ENCODE measurements at places on chromosomes 2 and 18.
A peak's percentile ranks its signal among the peaks of the same experiment; 100 is the strongest.

DNA sequence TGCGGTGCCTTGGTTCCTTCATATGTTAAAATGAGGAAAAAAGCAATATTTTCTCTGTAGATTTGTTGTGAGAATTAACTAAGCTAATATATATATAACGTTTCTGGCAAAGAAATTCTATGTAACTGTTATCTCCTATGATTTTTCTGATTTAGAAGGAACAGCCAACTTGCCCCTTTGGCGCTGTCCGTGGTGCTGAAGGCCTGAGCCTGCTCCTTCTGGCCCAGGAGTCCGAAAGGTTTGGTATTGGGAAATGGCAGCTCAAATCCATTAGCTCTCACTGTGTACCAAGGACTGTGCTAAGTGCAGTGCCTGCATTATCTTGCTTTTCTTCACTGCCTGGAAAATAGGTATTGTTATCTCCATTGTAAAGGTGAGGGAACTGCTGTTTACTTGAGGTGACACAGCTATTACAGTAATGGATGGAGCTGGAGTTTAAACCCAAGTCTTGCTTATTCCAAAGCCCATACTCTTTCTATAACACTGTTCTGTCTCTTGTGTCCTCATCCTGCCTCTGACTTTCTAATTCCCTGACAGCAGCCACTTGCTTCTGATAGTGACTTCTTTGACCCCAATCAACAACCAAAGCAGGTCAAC is 52.2 kb downstream of the C1QL2 start:
- peak; percentile 3 for DNase-seq

GRCh38 chr2:156023229-156023869 is 309.2 kb downstream of the NR4A2 start:
- no peak for DNase-seq

- DNase-seq = no peak
Observed at GRCh38 chr2:191691898-191692297, 14.0 kb downstream of the NABP1 start.

DNA sequence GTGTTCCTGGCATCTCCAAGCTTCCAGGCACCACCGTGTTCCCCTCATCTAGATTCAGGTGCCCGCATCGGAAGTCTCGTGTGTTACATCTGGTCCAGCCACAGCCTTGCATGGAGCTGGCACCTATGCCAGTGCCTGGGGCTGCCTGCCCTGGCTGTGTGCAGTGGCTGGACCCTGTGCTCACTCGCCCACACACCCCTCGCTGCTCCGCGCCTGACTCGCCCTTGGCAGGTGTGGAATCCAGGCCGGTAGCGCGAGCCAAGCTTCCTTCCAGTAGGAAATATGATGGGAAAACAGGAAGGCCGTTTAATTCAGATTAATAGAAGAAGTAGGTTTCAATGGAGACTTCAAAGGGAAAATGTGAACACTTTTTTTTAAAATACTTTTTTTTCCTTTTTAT is 78.0 kb downstream of the PTPN4 start:
- DNase-seq = no peak

GRCh38 chr2:216555274-216555673 is 56.6 kb downstream of the RPL37A start:
- DNase-seq = no peak

DNA sequence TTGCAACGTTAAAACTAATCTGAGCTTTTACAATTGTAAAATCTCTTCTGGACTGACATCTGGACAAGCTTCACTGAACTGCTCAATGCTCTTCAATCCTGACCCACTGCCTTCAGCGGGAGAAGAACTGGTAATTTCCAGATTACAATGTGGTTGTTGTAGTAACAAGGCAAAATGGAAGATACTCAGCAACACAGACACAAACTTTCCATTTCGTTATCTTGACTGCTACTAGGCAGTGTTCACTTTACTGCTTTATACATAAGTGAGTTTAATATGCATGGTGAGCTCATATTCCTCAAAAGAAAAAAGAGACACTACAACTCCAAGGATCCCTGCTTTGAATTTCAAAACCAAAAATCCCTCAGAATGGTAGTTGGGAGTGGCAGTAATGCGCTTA is 51.9 kb downstream of the GRB14 start:
- no peak for DNase-seq

All from T-helper 9 cell (primary cell).